Fibroblast of lung (primary cell): ENCODE measurements at places on chromosomes 11 and 22. TPM values are rescaled to one million over a fixed set of nuclear protein-coding genes. Genes with fewer than 3 reads are reported as not detected.

- H3K4me3 ChIP-seq, result no peak overlapping the region
- H3K27me3 ChIP-seq, result no peaks in the 10 kb centered on the region
- DNase-seq, result no peak
- no peak overlapping the region for H3K27ac ChIP-seq
- no peaks in the 10 kb centered on the region for H3K36me3 ChIP-seq
These were observed 116.5 kb upstream of the ANO5 start for GRCh38 chr11:22076271-22076930.

GRCh38 chr22:43854121-43854785, 8.1 kb downstream of the SULT4A1 start:
- no peaks in the 10 kb centered on the region for H3K4me1 ChIP-seq
- H3K4me3 ChIP-seq, result no peak overlapping the region
- H3K27me3 ChIP-seq, result peaks cover 17% of the 10 kb centered on the region

DNA sequence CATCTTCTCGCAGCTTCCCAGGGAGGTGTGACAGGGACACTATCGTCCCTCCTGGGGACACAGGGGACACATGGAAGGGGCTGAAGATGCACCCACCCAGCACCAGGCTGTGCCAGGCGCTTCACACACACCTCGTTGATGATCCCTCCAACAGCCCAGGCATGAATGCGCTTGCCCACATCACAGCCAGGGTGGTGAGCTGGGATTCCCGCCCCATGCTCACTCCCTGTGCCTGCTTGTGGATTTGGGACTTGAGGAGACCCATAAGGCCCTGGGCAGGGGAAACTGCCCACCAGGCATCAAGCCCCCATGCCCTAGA, 57.8 kb downstream of the OTOG start:
- no peak overlapping the region for H3K4me3 ChIP-seq
- H3K4me1 ChIP-seq, result no peaks in the 10 kb centered on the region
- H3K27me3 ChIP-seq, result no peaks in the 10 kb centered on the region
- DNase-seq, result no peak

DNA sequence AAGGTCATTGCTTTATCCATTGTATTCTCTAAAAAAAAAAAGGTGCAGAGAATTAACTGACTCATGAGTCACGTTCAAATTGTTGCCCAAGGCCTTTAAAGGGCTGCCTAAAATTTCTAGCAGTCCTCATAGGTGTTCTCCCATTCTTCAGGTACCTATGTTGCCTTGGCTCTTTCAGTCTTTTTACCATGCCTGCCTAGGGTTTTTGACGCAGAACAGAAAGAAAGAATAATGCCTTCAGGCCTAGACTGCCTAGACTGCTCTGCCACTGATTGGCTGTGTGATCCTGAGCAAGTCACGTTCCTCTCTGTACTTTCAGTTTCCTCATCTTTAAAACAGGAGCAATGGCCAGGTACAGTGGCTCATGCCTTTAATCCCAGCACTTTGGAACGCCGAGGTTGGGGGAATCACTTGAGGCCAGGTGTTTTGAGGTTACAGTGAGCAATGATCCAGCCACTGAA, 21.5 kb downstream of the CTSC start:
- no peak overlapping the region for H3K4me3 ChIP-seq
- no peak overlapping the region for H3K27ac ChIP-seq
- peaks cover 1% of the 10 kb centered on the region for H3K36me3 ChIP-seq
- H3K4me1 ChIP-seq, result peaks cover 2% of the 10 kb centered on the region

GRCh38 chr11:133306019-133306418, 226.3 kb downstream of the OPCML start:
- no peak overlapping the region for H3K27ac ChIP-seq
- H3K4me3 ChIP-seq, result no peak overlapping the region
- no peak for DNase-seq
- no peaks in the 10 kb centered on the region for H3K4me1 ChIP-seq
- no peaks in the 10 kb centered on the region for H3K27me3 ChIP-seq

DNA sequence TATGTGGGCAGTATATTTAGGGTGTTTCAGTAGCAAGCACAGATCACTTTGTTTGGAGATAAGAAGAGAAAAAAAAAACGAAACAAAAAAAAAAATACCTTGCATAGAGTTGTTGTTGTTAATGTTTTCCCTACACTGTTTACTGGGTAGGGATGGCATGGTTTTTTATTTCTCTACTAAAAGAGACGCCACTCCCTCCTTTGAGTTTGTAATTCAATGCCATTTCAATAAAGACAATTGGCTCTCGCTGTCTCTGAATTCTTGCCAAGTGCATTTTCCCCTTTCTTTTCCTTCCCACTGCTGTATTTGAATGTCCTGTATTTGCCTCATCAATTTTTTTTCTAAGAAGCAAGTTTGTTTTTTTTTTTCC, 213.9 kb upstream of the UBASH3B start:
- no peak for DNase-seq
- H3K4me1 ChIP-seq, result no peaks in the 10 kb centered on the region
- peaks cover 22% of the 10 kb centered on the region for H3K27me3 ChIP-seq
- peak overlapping the region; percentile 48 for H3K4me3 ChIP-seq
- no peak overlapping the region for H3K27ac ChIP-seq
- H3K36me3 ChIP-seq, result no peaks in the 10 kb centered on the region

GRCh38 chr11:2128130-2128510, 11.1 kb downstream of the IGF2 start:
- H3K36me3 ChIP-seq, result no peaks in the 10 kb centered on the region
- no peaks in the 10 kb centered on the region for H3K4me1 ChIP-seq
- DNase-seq, result no peak
- no peak overlapping the region for H3K4me3 ChIP-seq
- H3K27me3 ChIP-seq, result no peaks in the 10 kb centered on the region
- H3K27ac ChIP-seq, result no peak overlapping the region

DNA sequence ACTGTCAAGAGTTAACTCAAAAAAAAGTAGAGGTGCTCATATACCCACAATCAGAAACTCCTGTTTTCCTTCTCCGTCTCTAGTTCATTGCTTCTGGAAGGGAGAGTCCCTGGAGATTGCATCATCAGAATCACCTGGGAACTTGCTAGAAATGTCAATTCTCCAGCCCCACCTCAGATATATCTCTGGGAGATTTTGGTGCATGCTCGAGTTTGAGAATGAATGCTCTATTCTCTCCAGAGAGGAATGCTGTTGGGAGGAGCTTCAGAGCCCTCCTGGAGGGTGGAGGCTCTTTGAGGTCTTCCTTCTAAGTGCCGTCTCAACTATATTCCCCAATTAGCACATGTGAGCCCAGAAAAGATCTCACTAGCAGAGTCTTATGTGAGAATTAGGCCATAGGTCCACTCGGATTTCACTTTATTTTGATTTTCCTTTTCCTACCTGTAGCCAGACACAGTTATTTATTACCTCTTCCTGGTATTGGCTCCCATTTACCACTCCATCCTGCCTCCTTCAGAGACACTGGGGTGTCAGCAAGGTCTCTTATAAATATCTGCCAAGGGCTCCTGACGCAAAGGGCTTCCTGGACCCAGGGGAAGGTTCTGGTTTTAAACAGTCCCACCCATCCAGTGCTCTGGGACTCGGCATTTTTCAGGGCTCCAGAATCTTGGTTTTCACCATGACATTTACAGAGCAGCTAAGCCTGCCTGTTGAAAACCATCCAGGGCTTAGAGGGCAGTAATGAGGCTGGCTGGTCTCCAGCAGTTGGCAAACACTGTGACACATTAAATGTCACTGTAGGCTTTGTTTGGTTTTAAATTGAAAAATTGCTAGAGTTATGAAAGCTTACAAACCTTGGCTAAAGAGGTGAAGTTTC, 136.2 kb downstream of the CD44 start:
- H3K4me3 ChIP-seq, result no peak overlapping the region
- no peaks in the 10 kb centered on the region for H3K36me3 ChIP-seq
- no peak overlapping the region for H3K27ac ChIP-seq
- DNase-seq, result peak; percentile 33
- H3K27me3 ChIP-seq, result no peaks in the 10 kb centered on the region

DNA sequence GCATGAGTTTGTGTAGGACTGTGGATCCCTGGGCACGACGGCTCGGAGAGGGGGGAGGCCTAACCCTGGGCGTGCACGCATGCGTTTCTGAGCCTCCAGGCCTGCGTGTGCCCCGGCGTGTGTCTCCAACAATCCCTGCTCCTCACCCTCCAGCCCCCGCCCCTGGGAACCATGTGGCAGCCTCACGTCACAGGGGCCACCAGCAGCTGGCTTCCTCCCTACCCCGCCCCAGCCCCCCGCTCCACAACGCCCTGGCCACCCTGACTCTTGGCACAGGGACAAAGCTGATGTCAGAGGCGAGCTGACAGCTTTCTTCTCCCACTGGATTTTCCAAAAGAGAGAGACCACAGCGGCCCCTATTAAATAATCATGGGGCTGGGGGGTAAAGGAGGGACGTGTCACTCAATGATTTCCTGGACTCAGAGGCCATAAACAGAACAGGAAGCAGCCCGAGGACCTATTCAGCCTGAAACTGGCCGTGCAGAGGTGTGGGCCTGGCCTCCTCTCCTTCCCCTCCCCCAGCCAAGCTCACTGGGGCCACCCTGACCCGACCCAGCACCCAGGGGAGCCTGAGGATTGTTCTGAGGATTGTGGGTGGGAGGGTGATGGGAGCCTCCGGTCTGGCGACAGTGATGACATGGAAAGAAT, 6.8 kb upstream of the LIF start:
- H3K4me1 ChIP-seq, result peaks cover 42% of the 10 kb centered on the region
- peak overlapping the region; percentile 92 for H3K27ac ChIP-seq
- no peaks in the 10 kb centered on the region for H3K27me3 ChIP-seq
- H3K4me3 ChIP-seq, result no peak overlapping the region

The MRGPRX3 gene
- not detected in 2 replicates for total RNA-seq

The IFT27 gene
- total RNA-seq, result 16.2 and 19.0 TPM in 2 replicates

The MYRF gene
- under 0.01 and 0.17 TPM in 2 replicates for total RNA-seq

The TEAD1 gene
- 65.0 and 121 TPM in 2 replicates for total RNA-seq

The TBX1 gene
- total RNA-seq, result not detected in 2 replicates

The BATF2 gene
- 2.1 TPM in 2 replicates for total RNA-seq

The TPBGL gene
- under 0.01 TPM in 1 of 2 replicates, not detected in the other for total RNA-seq

The DNAL4 gene
- total RNA-seq, result 23.4 and 25.1 TPM in 2 replicates

The ZBTB16 gene
- total RNA-seq, result 0.26 TPM in 1 of 2 replicates, not detected in the other

The ACR gene
- not detected in 2 replicates for total RNA-seq

The RIC3 gene
- not detected in 2 replicates for total RNA-seq

The DNAJB7 gene
- not detected in 2 replicates for total RNA-seq

The SAA2 gene
- not detected in 2 replicates for total RNA-seq
